ENCODE measurements at places on chromosomes 1 and 21. TPM values are rescaled to one million over a fixed set of nuclear protein-coding genes. Genes with fewer than 3 reads are reported as not detected.

GRCh38 chr1:154768456-154769125 lies 101.5 kb downstream of the KCNN3 start:
- no peak for DNase-seq
- H3K36me3 ChIP-seq, result peaks cover 49% of the 10 kb centered on the region
- H3K27me3 ChIP-seq, result no peaks in the 10 kb centered on the region
- H3K4me1 ChIP-seq, result peaks cover 12% of the 10 kb centered on the region
- no peak overlapping the region for H3K4me3 ChIP-seq

DNA sequence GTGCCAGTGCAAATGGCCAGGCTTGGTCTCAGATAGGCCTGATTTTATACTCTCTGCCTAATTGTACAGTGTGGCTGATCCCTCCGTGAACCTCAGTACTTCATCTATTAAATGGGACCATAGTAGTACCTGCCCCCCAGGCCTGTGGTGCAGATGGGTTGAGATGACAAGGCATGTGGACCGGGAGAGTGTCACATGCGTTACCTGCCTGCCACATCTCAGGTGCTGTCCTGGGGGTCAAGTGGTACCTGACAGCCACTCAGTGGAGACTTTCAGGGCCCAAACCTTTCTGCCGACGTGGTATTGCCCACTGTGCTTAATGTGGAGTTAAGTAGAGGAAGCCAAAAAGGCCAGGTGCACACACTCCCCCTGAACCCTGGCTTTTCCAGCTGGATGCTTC lies 197.3 kb downstream of the FOXD2 start:
- H3K27ac ChIP-seq, result no peak overlapping the region
- peaks cover 44% of the 10 kb centered on the region for H3K4me1 ChIP-seq
- no peaks in the 10 kb centered on the region for H3K36me3 ChIP-seq
- DNase-seq, result no peak

TRIM63 gene
- not detected for total RNA-seq

TTC22 gene
- not detected for total RNA-seq

- no peak overlapping the region for H3K27ac ChIP-seq
- no peaks in the 10 kb centered on the region for H3K27me3 ChIP-seq
- H3K4me3 ChIP-seq, result no peak overlapping the region
- no peaks in the 10 kb centered on the region for H3K36me3 ChIP-seq
- no peaks in the 10 kb centered on the region for H3K4me1 ChIP-seq
- DNase-seq, result no peak
Measured at GRCh38 chr1:94068999-94069918, 51.7 kb downstream of the ABCA4 start.

- DNase-seq, result no peak
- H3K4me1 ChIP-seq, result peaks cover 15% of the 10 kb centered on the region
- no peak overlapping the region for H3K27ac ChIP-seq
Measured at GRCh38 chr1:214003233-214003632, 15.5 kb downstream of the PROX1 start.

DNA sequence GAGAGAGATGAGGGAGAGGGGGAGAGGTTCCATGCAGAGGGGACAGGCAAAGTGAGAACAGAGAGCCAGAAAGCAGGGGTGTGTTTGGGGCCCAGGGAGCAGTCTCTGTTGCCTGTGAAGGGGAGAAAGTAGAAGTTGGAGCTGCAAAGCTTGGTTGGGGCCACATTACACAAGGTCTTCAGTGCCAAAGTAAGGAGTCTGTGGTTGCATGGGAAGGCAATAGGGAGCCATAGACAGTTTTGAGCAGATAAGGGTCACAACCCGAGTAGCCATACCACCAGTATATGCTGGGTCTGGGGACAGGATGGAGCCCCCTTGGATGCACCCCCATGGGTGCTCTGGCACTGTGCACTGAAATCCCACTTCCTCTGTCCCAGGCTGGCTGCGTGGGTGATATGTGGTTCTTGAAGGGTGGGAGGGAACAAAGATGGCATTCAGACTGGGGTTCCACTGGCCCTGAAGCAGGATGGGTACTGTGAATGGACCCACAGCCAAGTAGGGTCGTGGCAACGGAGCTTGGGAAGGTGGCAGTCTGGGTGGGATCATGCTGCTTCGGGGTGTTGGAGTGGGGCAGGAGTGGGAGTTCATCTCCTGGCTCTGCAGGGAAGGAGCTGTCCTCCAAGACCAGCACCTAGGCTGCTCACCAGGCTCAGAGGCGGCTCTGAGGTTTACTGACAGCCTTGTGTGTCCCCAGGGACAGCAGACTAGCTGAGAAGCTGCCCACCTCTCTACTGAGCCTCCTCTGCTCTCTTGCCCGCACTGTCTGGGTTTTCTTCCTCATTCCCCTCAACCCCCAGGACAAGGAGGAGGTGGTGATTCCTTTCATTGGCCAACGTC lies 12.1 kb downstream of the DRAXIN start:
- H3K4me1 ChIP-seq, result no peaks in the 10 kb centered on the region
- H3K27me3 ChIP-seq, result no peaks in the 10 kb centered on the region
- H3K4me3 ChIP-seq, result no peak overlapping the region
- H3K36me3 ChIP-seq, result no peaks in the 10 kb centered on the region
